ENCODE measurements at places on chromosomes 7 and 10.
A peak's percentile ranks its signal among the peaks of the same experiment; 100 is the strongest.

GRCh38 chr7:36614959-36615358, 109.3 kb downstream of the AOAH start:
- no peak for DNase-seq

- no peak for DNase-seq
Measured at GRCh38 chr10:63286340-63286739, 153.2 kb downstream of the NRBF2 start.

DNA sequence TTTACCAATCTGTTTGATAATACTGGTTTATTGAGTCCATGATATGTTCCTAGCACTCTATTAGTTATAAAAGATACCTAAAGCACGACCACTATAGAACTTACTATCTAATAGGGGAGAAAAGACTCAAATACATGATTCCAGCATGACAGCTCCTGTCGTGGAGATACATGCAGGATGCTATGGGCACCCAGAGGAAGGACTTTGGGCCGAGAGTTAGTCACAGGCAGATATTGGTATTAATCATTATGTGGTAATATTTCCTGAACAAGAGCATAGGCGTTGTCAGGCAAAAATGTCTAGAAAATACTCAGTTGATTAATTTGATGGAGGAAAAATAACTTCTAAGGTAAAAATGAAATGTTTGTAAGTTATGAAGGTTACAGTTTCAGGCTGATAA, 31.8 kb downstream of the CNNM2 start:
- no peak for DNase-seq

DNA sequence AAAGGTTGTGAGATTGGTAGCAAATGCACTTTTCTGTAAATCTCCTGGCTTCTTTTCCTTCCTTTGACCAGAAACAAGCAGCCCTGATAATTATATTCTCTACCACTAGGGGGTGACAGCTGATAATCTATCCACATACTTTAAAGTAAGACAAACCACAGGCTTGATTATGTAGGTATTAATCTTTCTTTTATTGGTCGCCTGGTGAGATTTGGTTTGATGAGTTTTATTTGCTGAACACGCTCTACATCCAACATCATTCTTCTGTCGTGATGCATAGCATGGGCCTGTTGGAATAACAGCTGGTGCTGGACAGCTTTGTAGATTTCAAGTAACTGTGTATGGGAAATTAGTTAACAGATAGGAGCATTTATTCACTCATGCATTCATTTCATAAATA, 63.5 kb downstream of the ZNF365 start:
- peak; percentile 45 for DNase-seq

DNA sequence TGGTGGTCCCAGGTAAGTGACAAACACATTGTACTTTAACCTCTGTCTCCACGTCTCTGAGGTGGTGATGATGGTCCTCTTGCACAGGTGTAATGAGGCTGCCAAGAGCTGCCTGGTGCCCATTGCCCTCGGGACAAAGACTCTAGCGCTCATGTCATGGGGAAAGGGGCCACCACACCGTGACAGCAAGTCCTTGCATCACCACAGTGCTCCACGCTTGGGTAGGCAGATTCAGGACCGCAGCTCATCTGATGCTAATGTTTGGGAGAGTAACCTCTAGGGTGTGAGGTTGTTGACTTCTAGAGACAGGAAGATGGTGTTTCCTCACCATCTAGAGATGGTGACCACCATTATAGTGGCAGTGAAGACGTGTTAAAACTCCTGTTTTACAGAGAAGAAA, 395.6 kb downstream of the ADRA2A start:
- no peak for DNase-seq

- no peak for DNase-seq
Measured at GRCh38 chr7:106737202-106737562, 76.2 kb upstream of the CCDC71L start.

- no peak for DNase-seq
Measured at GRCh38 chr10:7481368-7481765, 70.5 kb upstream of the SFMBT2 start.

DNA sequence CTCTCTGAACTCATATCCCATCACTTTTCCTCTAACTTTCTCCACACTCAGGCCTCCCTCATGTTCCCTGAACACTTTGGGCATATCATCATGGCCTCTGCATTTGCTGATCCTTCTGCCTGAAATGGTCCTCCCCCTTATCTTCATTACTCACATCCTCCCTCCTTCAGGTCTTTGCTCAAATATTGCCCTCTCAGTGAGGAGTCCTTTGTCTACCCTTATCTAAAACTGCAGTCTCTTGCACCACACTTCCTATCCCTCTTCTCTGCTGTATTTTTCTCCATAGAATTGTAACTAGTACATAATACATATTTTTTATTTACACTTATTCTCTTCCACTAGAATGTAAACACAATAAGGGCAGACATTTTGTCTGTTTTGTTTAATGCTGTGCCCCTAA, 41.7 kb downstream of the DNAJC1 start:
- DNase-seq = no peak

DNA sequence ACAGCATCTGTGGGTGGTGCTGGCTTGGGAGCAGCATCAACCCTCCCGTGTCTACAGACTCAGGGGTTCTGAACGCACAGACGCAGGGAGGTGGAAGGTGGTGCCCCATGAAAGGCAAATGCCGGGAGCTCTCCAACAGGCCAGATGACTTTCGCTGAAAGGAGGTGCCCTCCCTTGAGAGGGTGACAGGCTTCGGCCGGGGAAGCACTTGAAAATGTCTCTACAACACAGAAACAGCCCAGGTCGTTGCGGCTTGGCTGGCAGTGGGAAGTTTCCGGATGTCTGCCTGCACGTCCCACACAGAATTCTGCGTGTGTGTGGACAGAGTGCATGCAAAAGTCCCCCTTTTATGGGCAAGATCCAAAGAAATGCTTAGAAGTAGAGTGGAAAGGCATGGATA, 239.6 kb downstream of the SKAP2 start:
- DNase-seq = no peak

DNA sequence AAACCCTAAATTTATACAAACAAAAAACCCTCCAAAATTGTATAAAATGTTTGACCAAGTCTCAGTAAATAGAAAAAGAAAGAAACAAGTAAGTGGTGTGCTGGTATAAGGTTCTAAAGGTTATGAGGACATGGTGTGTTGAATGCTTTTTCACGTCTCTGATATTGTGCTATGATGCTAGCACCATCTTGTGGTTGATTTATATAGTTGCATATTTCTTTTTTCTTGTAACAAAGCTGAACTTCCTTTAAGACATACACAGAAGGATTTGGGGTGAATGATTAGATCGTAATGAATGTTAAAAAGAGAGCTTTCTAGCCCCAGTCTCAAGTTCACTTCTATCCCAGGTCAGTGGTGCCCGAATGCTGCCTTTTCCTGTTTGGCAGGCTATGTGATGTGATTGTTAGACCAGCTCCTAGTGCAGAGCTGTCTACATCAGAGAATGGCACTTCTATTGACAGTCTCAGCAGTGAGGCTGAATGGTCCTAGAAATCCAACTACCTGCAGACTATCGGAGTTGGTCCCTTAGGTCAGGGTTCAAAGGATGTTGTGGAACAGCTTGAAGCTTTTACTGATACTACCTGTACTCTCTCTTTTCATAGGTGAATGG, 25.0 kb downstream of the VTI1A start:
- peak; percentile 65 for DNase-seq

GRCh38 chr10:102449321-102450123, 1.8 kb downstream of the C10orf95 start:
- DNase-seq = peak; percentile 63

DNA sequence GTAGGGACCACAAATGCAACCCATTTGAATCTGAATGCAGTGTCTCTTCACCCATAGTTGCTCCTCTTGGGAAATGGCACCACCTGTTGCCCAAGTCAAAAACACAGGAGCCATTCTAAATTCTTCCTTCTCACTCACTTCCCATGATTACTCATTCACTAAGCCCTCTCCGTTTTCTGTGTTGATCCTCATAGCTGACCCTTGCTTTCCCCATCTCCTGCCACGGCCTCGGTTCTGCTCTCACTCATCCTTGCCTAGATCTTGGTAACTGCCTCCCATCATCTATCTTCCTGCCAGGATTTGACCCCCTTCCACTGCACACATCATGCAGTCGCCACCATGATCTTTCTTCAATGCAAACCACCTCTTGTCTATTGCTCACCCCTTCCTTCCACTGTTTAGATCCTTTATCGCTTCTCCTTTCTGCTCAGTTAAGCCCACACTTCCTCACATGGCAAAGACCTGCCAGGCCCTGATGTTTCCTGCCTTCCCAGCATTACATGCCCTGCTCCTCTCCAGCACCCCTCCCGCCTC, 19.0 kb upstream of the CPN1 start:
- peak; percentile 35 for DNase-seq

DNA sequence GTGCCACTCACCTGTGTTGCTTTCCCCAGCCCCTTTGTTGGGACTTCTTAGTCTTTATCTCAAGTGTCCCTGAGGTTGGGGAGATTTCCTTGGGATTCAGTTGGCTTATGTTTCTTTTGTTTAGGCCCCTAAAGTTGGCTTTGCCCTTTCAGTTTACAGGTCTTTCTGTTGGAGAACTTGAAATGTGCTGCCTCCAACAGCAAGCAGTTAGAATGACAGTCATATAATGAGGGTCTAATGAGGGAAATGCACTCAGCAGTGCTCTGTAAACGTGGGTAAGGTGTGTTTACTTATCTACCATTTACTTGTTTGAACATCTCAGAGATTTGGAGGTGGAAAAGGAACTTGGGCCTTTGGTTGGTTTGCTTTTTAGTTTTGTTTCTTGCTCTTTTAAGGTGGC, 191.4 kb upstream of the STK17A start:
- DNase-seq = no peak

GRCh38 chr7:94154858-94155257, 150.7 kb upstream of the BET1 start:
- DNase-seq = no peak

GRCh38 chr10:78451592-78451991, 417.9 kb downstream of the RPS24 start:
- DNase-seq = no peak

- peak; percentile 99 for DNase-seq
Measured at GRCh38 chr10:132248455-132249225, 59.1 kb downstream of the STK32C start.
